ENCODE measurements at places on chromosomes 12 and 14.

DNA sequence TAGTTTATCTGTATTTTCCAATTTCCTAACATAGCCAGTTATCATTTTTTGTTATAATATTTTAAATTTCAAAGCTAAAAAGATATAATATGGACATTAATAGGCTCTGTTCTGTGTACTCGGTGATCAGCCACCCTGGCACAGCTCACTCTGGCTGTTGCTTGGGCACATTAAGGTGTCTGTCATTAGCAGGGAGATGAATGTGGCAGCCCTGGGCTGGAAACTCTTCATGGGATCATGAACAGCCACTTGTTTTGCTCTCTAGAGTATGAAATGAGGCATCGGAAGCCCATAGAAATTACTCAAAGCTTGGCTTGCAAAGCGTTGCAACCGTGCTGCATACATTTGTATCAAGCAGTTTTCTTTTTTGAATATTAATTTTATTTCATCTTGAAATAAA lies 233.2 kb downstream of the DACT1 start:
- DNase-seq, result no peak

GRCh38 chr12:112381406-112381882 lies 787 bp downstream of the HECTD4 start:
- DNase-seq, result no peak

DNA sequence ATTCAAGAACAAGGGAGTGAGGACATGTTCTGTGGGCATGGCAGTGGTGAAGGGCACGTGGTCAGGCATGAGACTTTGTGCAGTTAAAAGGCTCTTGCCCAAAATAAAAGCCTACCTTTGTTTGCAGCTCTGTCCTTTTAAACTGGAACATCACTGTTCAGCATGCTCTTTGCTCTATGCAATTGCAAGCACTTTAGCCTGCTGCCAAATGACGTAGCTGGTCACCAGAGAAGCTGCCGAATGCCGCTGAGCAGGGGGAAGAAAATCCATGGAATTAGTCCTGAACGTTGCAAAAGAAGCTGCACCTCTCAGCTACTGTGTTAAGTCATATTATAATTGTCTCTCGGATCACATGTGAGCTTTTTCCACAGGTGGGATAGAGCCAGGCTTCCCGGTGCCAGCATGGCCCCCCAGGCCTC lies 176.3 kb upstream of the DIO2 start:
- DNase-seq, result peak; percentile 76

- DNase-seq, result no peak
Observed at GRCh38 chr12:112443916-112444315, 25.2 kb downstream of the PTPN11 start.

DNA sequence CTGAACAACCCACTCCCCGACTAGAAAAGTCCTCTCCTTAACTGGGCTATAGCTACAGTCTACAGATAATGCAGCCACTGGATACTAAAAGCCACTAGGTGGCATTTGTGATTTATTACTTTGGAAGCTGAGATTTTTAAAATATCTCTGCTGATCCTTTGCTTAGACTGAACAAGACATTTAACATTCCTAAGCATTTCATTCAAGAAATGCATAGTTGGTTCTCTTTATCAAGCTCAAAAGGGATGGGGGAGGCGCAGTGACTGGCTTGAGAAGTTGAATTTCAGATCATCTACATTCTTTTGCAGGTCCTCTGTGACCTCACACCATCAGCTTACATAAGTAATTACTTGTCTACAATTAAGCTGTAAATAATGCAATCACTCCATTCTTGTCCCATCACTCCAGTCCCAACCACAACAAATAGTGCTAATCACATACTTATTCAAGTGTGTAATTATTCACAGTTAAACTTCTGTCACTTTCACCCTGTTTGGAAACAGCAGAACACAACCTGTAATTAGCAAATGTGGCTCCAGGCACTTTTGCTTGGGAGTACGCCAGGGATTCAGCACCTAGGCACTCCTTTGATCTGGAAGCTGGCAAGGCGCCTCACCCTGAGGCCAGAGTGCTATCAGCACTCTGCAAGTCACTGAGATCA lies 203.6 kb downstream of the NOVA1 start:
- DNase-seq, result peak; percentile 83

GRCh38 chr12:167959-168600 lies 45.9 kb downstream of the SLC6A12 start:
- no peak for DNase-seq

DNA sequence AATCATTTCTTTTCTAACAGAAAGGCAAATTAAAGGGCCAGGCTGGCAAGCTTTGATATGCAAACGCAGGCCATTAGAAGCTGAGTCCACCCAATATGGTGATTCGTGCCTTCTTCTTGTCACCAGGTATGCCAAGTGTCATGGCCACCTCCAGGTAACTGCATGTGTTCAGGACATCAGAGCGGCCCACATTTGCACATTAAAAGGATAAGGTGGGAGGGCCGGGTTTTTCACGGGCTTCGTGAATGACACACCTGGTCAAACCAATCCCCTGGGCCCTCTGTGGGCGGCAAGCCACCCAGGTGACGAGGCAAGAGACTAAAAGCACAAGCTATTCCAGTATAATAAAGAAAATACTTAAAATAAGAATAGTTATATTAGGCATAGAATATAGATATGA lies 75.9 kb upstream of the TSPAN11 start:
- no peak for DNase-seq

DNA sequence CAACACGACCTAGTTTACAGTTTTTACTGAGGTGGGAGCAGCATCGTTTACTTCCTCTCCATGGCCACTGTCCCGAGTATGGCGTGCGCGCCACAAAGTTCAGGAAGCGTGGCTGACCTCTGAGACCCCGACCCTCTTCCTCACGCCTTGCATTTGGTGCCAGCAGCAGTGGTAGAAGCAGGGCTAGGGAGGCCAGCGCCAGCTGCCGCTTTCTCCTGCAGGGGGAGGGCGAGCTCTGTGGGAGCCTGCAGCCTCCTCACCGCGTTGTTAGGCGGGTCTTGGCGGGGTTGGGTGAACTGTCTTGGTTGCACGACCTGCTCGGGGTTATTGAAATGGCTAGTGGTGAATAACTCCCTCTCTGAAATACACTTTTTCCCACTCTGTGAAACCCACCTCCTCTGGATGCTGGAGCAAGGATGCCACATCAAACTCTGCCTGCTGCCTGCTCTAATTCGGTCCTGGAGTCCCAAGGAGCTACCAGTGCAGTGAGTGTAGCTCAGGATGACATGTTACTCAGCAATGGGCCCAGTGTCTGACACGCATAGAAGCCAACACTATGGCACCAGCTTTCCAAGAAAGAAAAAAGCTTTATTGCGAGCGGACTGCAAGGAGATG lies 22.3 kb upstream of the TDRD9 start:
- DNase-seq, result no peak

GRCh38 chr14:65821224-65821753 lies 408.8 kb downstream of the FUT8 start:
- no peak for DNase-seq

GRCh38 chr12:101407049-101407435 lies 530 bp downstream of the ARL1 start:
- peak; percentile 32 for DNase-seq

GRCh38 chr14:78790271-78790670 lies 620.1 kb downstream of the NRXN3 start:
- peak; percentile 1 for DNase-seq

DNA sequence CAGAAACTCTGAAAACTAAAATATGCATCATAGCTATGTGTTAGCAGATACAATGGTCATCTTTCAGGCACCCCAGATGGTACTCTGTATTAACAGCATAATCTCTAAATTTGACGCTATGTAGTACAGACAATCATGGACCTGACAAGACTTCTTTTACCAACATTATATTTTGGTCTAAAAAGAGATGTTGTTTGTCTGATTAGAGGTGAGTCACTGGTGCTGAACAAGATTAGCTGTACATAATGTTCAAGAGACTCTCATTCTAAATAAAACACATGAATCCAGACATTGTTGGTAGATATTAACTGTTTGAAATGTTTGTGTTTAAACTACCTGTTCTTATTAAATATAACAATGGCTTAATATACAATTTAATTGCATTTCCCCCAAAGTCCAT lies 146.4 kb upstream of the LMNTD1 start:
- no peak for DNase-seq

GRCh38 chr14:94129758-94130414 lies 482 bp upstream of the IFI27L2 start:
- peak; percentile 70 for DNase-seq

DNA sequence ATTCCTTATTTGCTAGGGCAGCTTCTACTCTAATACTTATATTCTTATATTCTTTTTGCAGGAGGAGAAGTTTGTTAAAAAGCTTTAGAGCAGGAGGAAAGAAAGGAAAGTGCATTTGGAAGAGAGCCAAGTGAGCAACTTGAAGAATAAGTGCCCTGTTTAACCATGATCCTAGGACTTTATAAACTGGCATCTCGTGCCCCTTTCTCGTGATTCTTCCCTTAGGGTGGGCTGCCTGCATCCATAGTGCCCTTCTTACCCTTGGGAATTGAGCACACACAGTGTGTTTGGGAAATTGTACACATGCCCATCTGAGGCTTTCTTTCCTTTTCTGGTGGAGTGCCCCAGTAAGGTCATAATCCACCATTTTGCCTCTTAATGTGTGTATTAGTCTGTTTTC lies 141.9 kb downstream of the NUBPL start:
- DNase-seq, result no peak

DNA sequence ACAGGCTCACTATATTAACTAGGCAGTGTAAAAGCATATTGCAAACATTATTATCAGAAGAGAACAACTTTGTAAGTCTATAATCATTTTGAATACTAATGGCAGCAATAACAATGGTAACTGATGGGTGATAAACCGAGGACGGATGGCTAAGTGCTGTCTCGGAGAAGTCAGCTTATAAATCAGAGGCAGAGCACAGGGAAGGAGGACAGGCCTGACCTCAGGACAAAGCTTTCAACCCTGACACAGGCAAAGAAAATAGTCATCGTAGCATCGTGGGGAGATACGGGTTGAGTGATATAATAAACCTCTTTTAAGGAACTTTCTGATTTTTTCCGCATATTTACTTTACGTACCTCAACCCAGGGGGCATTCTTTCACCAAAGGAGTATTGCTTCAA lies 48.4 kb downstream of the FLRT2 start:
- no peak for DNase-seq

DNA sequence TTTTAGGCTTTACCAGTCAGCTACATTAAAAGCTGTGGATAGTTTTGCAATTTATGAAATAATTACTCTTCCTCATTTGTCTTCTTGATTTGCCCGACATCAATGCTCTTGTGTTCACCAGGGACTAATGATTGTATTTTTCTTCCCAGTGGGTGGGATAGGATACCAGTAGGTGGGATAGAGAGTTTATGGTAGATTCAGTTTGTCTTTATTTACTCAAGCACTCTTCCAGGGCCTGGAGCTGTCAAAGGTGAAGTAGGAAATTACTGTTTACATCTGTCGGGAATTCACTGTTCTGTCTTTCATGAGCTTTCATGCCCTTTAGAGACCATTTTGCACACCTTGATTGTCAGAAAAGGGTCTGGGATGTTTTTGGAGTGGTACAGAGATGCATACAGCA lies 36.6 kb downstream of the ETV6 start:
- no peak for DNase-seq

- no peak for DNase-seq
Observed at GRCh38 chr14:77625360-77625759, 8.9 kb upstream of the SPTLC2 start.

DNA sequence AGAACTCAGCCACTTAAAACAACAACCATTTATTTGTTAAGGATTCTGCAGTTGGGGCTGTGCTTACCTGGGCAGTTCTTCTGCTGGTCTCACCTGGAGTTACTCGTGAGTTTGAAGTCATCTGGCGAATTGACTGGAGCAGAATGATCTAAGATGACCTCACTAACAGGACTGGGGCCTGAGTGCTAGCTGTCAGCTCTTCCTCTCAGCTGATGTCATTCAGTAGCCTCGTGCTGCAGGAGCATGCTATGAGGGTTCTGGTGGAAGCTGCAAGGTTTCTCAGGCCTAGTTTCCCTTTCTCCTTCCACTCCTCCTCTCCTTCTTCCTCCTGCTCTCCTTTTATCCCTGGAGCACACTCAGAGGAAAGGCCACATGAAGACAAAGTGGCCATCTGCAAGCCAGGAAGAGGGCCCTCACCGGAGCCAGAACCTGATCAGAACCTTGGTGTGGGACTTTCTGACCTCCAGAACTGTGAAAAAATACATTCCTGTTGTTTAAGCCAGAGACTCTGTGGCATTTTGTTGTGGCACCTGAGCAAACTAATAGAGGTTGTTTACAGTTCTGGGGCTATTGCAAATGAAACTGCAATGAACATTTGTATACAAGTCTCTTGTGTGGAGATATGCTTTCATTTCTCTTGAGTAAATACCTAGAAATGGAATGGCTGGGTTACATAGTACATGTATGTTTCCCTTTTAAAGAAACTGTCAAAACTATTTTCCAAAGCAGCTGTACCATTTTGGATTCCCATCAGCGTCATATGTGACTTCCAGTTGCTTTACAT lies 21.9 kb upstream of the MAP3K9 start:
- DNase-seq, result no peak

DNA sequence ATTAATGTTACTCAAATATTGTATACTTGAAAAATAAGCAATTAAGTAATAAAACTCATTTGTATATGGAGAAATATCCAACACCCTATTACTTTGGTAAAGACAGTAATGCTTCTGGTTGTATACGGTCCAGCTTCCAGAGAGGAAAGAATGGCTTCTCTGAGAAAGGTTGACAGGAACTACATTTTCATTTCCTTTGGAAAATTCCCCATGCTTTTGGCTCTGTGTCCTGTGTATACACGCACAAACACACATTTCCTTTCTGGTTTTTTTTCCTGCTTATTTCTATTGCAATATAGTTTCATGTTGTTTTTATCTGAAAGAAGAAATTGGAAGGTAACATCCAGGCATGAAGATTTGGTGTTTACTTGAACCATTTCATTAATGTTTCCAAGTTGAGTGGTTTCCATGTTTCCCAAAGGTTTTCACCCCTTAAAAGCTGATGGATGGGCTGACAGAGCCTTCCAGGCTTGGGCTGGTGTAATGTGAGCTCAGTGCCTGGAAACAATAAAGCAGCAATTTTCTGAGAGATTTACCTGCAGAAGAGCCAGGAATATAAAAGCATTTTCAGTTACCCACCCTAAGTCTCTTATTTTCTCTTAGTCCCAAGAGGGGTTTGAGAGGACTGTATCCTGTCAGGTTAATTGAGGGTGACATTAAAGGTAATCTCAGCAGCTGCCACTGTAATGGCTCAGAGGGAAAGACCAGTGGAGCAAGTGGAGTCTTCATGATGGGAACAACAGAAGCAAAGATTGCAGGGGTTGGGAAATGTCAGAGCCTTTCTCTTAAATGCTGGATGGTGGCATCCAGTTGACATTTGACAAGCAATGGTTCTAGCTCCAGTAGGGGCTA lies 33.4 kb upstream of the TMTC1 start:
- DNase-seq, result no peak

GRCh38 chr12:64332938-64333337 lies 57.6 kb downstream of the C12orf56 start:
- DNase-seq, result no peak

GRCh38 chr14:94574336-94574735 lies 6.9 kb upstream of the SERPINA5 start:
- DNase-seq, result no peak
